ENCODE measurements at places on chromosomes 7 and 10.

GRCh38 chr7:92546856-92547497 lies 18.4 kb downstream of the RBM48 start:
- no peak for DNase-seq

- DNase-seq, result no peak
Observed at GRCh38 chr10:47330804-47331203, 8.6 kb downstream of the GDF2 start.

- no peak for DNase-seq
Observed at GRCh38 chr10:109676703-109677102, 246.6 kb downstream of the XPNPEP1 start.

- no peak for DNase-seq
Observed at GRCh38 chr7:17661982-17662585, 278.2 kb downstream of the SNX13 start.

- no peak for DNase-seq
Observed at GRCh38 chr10:21452203-21452602, 73.3 kb downstream of the SKIDA1 start.

GRCh38 chr7:40299097-40299496 lies 164.3 kb downstream of the SUGCT start:
- no peak for DNase-seq

DNA sequence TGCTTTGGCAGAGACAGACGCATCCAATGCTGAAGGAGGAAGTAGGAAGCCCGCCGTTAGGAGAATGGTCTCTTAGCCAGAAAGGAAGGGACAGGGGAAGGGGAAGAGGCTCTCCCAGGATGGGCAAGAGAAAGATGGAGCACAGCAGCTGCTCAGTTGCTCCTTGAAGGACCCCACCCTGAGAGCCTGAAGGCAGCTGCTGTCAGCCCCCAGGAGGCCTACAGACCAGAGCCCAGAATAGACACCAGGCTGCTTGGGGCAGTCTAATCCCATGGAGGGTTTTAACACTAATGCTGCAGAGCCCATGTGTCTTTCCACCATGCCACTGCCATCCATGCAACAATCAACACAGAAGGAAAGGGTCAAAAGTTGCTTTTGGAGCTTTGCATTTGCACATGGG lies 3.5 kb upstream of the C7orf33 start:
- DNase-seq, result no peak

GRCh38 chr10:15738270-15738925 lies 18.7 kb upstream of the ITGA8 start:
- no peak for DNase-seq

DNA sequence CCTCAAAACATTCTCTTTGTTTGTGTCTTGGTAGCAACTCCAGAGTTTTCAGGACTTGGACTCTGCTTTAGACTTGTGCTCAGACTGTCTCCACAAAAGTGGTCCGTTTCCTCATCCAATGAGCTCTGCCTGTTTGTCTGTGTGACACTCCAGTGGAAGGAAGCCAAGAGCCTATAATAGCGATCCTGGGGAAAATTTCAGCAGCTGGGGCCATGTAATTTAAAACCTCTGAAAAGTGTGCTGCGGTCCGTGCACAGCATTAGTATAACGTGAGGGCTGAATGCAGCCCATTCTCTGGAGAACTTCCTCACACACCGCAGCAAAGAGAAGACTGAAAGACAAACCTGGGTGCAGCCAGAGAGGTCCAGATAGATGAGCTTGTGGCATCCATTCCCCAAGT lies at the start of gene LRRC17:
TSS of gene LRRC17 (plus strand) at position 259 of the 400 bp plus-strand sequence. CDS start 20,914 bp downstream, outside the sequence.
- no peak for DNase-seq

Data from WTC11 (cell line).